ENCODE measurements at places on chromosomes 4 and X.

DNA sequence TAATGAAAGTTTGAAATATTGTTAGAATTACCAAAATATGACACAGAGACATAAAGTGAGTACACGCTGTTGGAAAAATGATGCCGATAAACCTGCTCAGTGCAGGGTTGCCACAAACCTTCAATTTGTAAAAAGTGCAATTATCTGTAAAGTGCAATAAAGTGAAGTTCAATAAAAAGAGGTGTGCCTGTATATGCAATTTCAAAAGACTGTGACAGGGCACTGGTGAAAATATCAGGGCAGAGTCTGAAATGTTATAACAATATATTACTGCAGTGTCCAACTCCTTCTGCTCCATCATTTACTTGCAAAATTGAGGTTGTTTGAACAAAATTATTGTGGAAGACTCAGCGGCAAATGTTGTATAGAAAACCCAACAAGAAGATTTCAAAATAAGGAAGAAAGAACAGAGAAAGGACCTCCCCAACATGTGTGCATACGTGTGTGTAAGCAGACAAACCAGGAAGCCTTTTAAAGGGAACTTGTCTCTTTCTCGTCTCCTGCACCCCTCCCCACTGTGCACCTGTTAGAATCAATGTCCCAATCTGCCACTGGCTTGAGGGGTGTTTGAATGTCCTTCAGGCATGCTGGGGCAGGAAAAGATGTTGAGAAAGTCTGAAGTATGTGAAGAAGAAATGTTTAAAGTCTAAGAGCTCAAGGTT lies 96.2 kb downstream of the MAOB start:
- no peak for DNase-seq

DNA sequence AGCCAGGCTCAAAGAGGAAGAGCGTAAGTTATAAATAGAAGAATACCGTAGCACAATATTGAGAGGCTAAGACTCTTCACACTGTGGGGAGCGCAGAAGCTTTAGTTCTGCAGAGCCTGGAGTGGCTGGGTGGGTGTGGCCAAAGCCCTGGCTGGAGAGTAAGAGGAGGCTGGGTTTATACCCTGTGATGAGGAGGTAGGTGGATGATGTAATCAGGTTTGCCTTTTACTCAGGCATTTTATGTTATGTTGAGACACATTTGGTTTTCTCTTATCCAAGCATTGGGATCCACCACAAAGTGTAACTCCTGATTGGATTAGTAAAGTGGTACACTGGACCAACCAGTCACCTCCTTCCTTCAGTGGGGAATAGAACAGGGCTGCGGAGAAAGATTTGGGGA lies 13.9 kb downstream of the CDS1 start:
- DNase-seq: no peak

- DNase-seq: no peak
Observed at GRCh38 chr4:173699841-173700475, 169.9 kb upstream of the HAND2 start.

DNA sequence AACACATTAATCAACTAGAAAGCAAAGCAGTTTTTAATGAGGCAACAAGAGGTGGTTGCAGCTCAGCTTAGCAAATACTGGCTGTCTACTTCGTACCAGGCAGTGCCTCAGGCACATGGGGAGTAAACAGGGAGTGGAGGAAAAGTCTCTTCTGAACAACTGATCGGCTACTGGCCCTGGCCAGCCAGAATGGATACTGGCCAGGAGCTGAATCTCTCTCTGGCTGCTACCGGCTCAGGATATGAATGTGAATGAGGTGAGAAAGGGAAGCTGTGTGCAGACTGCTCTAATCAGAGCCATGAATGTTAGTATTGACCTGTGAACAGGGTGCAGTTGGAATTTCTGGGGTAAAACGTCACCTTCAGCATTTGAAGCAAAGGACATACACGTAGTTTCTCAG lies 77.3 kb downstream of the STK32B start:
- DNase-seq: no peak

DNA sequence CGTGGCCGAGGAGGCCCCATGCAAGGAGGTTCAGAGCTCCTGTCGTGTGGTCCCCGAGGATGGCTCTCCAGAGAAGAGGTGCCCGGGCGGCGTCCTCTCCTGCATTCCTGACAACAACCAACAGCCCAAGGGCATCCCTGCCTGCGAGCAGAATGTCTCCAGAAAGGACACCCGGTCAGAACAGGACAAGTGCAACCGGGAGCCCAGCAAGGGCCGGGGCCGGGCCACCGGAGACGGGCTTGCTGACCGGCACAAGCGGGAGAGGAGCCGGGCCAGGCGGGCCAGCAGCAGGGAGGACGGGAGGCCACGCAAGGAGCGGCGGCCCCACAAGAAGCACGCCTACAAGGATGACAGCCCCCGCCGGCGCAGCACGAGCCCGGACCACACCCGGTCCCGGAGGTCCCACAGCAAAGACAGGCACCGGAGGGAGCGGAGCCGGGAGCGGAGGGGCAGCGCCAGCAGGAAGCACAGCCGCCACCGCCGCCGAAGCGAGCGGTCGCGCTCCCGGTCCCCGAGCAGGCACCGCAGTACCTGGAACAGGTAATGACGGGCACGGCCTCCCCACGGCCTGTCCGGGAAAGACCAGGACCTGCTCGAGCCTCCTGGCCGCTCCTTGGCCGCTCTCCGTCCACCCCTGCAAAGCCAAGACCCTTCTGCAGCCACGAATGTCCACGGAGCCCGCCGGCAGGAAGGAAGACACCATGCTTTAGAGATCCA lies 9.8 kb downstream of the AKAP17A start:
- no peak for DNase-seq

GRCh38 chrX:45154033-45154360 lies 46.7 kb downstream of the DIPK2B start:
- no peak for DNase-seq

- DNase-seq: no peak
Observed at GRCh38 chr4:55127521-55127920, 2.1 kb upstream of the KDR start.

DNA sequence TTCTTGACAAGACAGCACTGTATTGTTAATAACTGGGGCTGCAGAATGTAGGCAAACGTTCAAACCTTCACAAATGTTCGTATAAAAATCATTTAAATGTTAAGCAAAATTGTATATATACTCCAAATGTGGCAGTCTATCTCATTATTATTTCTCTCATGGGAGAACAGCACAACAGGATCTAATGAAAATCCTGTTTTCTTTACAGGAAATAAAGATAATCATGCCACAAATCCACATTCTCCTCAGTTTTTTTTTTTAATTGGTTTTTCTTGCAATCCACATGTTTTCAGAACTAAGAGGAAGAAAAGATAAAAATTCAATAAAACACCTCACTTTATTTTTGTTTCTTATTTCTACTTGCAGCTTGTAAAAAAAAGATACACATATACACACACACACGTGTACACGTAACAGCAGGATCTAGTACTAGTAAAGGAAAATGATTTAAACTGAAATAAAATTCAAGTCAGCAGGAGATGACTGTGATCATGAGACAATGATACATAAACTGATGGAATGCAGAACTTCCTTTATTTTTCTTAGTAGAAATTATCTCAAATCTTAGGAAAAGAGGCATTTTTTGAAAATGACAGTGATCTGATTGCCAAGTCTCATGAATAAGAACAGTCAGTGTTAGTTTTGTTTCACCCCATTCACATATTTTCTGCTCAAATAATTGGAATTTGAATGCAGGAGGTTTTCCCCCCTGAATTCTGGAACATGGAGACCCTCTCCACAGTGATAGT lies 11.3 kb downstream of the APBB2 start:
- no peak for DNase-seq

DNA sequence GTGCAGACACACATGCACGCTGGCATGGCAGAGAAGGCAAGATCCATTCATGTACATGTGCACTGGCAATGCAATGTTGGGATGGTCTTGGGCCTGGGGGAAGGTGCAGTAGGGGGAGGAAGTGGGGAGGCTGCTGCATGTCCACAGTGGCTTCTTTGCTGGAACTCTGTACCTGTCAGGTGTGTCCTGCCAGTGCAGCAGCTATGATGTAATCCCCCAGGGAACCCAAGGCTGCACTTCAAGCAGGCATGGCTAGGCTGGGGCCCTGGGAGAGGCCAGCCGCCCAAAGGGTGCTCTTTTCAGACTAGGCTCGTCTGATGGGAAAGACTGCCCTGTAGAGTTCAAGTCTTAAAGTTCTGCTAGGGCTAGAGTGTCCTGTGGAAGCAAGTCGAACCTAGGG lies 1304.0 kb downstream of the FAM133A start:
- no peak for DNase-seq

- no peak for DNase-seq
Observed at GRCh38 chr4:120446051-120446567, 379.5 kb upstream of the MAD2L1 start.

- no peak for DNase-seq
Observed at GRCh38 chr4:168390041-168390440, 71.5 kb upstream of the DDX60 start.

GRCh38 chrX:31251336-31251735 lies 179.5 kb upstream of the FTHL17 start:
- no peak for DNase-seq

DNA sequence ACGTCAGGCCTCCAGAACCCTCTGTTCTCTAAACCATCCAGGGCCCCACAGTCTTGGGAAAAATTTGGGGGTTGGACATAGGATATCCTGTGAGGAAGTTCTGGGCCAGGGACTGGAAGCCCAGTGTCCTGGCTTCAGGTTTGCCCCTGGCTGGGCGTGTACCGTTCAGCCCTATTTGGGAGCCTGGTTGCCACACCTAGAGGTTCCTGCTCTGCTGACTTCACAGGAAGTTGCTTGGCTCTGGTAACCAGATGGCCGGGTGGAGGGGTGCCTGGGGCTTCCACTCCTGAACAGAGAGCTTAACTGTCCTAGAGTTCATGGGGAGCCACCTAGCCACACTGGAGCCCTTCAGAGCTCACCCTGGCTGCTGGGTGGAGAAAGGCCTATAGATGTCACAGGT lies 1.1 kb downstream of the TAFAZZIN start:
- DNase-seq: no peak

- DNase-seq: no peak
Observed at GRCh38 chrX:11755724-11756123, 2.3 kb upstream of the MSL3 start.

GRCh38 chr4:98739751-98740150 lies 81.3 kb upstream of the TSPAN5 start:
- no peak for DNase-seq

- DNase-seq: no peak
Observed at GRCh38 chr4:24885342-24885741, 27.5 kb downstream of the CCDC149 start.

- DNase-seq: no peak
Observed at GRCh38 chr4:110164856-110165255, 33.6 kb downstream of the ELOVL6 start.

DNA sequence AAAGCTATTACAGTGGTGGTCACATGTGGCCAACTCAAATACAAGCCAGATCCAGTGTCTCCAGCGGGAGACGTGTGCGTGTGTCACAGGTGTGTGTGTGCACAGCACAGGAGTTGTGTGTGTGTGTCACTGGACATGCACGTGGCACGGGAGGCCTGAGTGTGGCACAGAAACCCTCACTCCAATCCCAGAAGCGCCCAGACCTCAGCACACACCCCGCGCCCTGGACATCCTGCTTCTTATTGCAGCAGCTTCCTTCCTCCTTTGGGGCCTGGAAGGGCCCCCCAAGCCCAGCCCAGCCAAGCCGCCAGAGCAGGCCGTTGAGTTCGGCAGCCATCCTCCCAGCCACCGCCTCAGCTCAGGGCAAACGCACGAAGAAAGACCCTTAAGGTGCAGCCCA lies 37.9 kb downstream of the ACOX3 start:
- DNase-seq: no peak

DNA sequence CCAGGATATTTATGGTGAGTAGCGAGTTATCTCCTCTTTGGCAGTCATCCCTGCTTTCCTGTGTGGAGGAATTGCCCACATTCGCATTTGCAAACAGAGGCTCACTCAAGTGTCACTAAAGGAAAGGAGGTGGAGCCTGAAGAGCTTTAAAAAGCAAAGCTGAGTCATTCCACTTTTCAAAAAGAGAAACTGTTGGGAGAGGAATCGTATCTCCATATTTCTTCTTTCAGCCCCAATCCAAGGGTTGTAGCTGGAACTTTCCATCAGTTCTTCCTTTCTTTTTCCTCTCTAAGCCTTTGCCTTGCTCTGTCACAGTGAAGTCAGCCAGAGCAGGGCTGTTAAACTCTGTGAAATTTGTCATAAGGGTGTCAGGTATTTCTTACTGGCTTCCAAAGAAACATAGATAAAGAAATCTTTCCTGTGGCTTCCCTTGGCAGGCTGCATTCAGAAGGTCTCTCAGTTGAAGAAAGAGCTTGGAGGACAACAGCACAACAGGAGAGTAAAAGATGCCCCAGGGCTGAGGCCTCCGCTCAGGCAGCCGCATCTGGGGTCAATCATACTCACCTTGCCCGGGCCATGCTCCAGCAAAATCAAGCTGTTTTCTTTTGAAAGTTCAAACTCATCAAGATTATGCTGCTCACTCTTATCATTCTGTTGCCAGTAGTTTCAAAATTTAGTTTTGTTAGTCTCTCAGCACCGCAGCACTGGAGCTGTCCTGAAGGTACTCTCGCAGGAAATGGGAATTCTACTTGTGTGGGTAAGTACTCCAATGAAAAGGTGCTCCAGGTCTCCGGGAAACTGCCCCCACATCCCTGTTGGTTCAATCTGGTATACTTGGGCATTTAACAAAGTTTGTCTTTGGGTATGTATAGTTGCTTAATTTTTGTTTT lies at the start of gene EGF:
TSS of gene EGF (plus strand) at position 178 of the 890 bp plus-strand sequence. CDS start at position 631, 453 bp downstream.
- DNase-seq: no peak

DNA sequence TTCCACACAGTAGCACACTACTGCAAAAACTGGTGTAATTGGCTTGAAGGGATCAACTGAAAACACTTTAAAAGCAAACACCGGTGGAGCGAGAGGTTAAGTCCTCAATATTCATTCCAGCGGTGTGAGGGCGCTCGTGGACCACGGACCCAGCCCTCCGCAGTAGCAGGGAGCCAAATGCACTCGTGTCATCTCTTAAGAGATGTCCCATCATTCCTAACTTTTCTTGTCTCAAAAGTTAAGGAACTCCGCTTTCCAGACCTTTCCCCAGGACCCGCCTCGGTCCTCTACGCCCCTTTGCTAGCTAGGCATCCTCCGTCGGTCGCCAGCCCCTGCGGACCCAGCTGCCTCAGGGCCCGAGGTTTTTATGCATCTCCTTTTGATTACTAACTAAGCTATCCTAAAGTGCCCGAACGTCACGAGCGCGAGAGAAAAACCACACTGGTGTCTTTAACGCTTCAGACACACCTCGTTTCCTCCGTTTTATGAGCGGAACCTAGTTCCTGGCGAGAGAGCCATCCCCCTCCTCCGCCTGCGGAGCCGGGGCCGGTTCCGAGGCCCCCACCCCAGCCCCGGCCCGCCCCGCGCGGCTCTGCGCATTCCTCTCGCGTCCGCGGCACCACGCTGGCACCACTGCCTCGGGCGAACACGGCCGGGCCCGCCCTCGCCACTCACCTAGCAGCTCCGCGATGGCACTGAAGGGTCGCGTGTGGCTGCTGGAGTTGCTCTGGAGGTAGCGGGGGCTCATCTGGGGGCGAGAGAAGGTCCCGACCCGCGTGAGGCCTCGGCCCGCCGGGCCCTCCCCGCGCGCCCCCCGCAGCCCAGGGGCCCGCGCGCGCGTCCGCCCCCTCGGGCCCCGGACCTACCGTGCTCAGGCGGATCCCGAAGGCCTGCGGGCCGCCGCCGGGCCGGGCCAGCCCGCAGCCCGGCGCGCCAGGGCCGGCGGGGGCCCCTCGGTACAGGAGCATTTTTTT lies 723 bp downstream of the MORC4 start:
- no peak for DNase-seq

All from iPS DF 19.7 (cell line).